ENCODE measurements at places on chromosomes 3 and 15.

DNA sequence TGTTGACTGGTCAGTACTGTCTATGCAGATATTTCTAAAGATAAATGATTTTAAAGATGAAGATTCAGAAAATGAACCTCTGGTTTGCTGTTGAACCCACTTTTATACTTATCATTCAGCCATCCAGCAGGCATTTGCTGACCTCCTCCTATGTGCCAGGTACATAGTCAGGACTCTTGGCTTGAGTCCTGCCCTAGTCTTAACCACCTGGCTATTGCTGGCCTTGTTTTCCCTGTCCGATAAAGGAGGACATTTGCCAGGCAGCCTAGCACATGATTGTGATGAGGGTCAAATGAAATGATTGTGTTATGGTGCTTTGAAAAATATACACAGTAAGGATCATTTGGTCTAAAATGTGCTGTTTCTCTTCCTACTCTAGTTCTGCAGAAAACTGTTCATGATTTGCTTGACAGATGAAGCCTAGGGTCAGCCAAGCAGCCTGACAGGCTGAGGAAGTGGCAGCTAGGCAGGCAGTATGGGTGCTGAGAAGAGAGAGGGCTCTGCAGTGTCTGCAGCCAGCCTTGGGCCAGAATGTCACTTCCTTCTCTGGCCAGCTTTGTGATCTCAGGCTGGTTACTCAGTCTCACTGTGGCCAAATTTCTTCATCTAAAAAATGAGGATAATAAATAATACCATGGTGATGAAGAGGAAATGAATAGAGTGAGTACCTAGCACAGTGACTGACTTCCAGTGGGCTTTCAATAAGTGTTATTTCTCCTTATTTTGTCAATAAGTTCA lies 13.8 kb downstream of the EXOSC7 start:
- no peak for DNase-seq

- no peak for DNase-seq
Observed at GRCh38 chr3:69723389-69723788, 15.9 kb upstream of the MITF start.

GRCh38 chr3:177361081-177361938 lies 164.0 kb upstream of the TBL1XR1 start:
- no peak for DNase-seq

DNA sequence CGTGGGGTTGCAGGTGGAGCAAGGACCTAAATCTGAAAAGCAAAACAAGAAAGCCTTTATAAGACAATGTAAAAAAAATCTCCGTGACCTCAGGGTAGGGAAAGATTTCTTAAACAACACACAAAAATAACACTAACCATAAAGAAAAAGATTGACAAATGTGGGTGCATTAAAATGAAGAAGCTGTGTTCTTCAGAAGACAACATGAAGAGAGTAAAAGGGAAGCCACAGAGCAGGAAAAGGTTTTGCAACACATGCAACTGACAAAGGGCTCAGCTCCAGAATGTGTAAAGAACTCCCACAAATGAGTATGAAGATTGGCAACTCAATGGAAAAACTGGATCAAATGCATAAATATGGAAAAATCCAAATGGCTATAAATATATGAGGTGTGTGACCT lies 74.2 kb downstream of the MAGEF1 start:
- no peak for DNase-seq

GRCh38 chr15:88686166-88686565 lies 47.4 kb downstream of the ISG20 start:
- DNase-seq: no peak

DNA sequence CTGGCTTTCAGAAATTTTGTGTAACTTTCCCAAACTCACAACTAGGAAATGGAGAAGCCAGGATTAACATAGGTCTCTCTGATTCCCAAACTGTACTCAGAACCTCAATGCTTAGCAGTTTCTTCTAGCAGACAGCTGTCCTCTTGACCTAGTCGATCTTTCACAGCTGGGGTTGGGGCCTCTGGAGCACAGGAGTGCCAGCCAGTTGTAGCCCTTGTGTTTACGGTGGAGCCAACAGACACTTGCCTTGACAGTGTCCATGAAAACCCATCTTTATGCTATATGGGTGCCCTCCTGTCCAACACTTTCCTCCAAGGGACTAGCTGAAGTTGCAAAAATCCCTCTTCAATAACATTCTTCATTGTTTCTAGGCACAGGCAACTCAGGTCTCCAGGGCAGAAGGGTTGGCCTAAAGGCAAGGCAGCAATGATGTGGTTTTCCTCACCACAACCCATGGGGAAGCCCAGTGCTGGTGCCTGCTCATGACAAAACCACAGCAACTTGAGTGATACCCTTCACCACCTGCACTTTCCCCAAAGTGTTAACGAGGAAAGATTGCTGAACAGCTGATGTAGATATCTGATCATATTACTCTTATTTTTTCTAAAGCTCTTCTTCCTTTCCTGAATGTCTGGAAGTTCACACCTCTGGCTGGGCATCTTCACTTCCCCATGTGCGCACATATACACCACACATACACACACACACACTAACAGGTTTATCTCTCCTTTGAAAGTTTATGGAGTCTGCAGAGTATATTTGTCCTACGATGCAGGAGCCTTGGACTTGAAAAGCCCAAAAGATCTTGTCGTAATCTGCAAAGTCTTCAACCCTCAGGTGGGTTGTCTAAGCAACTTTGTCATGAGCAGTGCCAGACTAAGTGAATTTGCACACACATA lies 11.0 kb upstream of the KNG1 start:
- no peak for DNase-seq

DNA sequence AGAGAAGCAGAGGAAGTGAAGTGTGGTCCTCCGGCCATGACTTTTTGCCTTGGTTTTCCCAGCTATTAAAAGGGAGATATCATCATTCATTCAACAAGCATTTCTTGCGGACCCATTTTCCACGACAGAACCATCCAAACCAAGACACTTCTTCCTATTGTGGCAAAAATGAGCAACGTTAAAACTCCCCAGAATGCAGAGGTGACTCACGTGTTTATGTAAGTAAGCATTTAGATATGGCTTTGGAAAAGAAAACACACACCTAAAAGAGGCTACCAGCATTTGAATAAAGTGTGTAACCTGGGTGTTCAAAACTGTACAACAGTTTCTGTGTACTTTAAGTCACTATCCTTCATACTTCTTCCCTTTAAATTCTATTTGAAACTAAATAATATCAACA lies 181.3 kb downstream of the RORA start:
- DNase-seq: no peak

- DNase-seq: no peak
Observed at GRCh38 chr3:47799733-47800132, 3.2 kb upstream of the DHX30 start.

DNA sequence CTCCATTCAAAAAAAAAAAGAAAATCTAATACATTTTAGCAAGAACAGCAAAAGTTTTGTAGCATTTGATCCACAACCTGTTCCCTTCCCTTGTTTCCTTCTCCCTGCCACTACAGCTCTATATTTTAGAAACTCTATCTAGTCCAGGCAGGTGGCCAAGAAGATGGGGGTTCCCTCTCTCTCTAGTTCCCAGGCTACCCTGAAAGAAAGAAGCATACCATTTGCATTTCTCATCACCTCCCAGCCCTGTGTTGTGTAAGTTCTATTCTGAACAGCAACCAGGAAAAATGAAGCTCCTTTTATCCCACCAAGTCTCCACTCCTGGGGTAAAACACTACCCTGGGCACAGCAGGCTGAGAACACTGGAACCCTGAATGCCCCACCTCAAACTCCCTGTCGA lies 100.0 kb downstream of the PCCB start:
- DNase-seq: no peak

DNA sequence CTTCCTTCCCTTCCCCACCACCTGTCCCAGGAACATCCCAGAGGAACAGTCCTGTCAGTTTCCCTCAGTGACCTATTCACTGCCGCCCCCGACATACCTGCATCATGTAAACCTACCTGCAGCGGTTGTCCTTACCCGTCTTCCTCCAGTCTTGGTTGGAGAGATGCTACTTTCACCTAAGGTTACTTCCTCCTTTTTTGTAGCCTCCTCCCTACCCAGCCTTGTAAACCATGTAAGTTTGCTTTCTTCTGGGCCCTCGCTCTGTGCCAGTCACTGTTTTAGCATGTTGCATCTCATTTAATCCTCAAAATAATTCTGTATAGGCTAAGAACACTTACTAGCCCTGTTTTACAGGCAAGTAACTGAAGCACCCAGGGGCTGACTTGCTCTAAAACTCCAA lies 58.3 kb downstream of the GPR171 start:
- no peak for DNase-seq

DNA sequence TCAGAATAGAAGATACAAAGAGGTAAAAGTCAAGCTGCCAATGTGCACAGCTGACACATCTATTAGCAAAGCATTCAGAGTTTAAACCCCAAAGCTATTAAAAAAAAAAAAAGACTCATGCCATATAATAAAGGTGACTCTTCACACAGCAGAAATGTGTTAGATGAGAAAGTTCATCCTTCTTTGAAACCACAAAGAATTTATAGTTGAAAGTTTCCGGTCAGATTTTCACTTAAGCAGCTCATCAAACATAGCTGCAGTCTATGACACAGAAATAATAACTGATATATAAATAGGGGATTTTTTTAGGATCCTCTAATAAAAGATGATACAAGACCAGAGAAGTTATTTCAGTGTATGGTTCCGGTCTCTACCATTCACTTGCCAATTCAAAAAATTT lies 76.6 kb downstream of the WWTR1 start:
- DNase-seq: no peak

DNA sequence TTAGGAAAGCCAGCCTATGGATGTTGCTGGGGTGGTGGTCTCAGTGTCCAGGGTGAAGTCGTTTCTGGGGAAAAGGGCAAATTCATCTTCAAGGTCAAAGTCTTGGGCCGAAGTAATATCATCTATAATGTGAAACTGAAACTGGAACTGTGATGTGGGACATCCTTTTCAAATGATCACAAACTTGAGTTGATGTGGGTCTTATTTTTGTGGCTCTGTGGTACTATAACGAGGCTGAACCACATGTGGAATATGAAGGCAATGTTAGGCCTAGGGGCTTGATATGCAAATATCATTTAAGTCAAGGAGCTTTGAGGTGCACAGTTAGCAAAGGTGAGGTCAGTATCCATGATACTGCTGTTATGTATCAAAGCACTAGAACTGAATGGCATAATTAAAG lies 1.5 kb upstream of the CD200R1L start:
- DNase-seq: no peak

GRCh38 chr3:114404590-114404989 lies 110.8 kb downstream of the TIGIT start:
- no peak for DNase-seq

GRCh38 chr3:47260605-47261004 lies 22.0 kb downstream of the KIF9 start:
- no peak for DNase-seq

- DNase-seq: no peak
Observed at GRCh38 chr3:36524560-36524959, 144.3 kb downstream of the STAC start.

Measured in stimulated activated CD8-positive, alpha-beta memory T cell treated with anti-CD3 and anti-CD28 coated beads, Interleukin-15, amount 100 ng/mL, for 24 hours (primary cell).